NCI-H146 (cell line): ENCODE measurements at places on chromosomes 1 and 21.

GRCh38 chr1:61570191-61570590 is 154.8 kb downstream of the TM2D1 start:
- DNase-seq = no peak

DNA sequence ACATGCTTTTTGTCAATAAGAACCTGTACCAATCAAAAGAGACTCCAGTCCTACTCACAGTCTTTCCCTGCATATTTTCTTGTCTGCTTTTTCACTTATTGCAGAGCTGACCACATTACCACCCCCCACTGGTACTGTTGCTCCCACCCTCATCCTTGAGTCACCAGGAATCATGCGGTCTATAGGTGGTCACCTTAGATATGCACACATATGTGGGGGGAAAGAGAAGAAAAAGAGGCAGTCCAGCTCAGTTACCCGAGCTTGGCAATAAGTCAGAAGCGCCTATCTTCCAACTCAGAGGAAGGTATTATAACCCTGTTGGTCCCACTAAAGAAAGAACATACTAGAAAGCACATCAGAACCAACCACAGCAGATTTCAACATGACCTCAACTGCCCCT is 119.2 kb downstream of the SMYD2 start:
- DNase-seq = no peak

- DNase-seq = no peak
These were observed 1.8 kb downstream of the CCDC17 start for GRCh38 chr1:45621895-45622523.

GRCh38 chr21:42049578-42050430 is 21.3 kb upstream of the UMODL1 start:
- DNase-seq = no peak

DNA sequence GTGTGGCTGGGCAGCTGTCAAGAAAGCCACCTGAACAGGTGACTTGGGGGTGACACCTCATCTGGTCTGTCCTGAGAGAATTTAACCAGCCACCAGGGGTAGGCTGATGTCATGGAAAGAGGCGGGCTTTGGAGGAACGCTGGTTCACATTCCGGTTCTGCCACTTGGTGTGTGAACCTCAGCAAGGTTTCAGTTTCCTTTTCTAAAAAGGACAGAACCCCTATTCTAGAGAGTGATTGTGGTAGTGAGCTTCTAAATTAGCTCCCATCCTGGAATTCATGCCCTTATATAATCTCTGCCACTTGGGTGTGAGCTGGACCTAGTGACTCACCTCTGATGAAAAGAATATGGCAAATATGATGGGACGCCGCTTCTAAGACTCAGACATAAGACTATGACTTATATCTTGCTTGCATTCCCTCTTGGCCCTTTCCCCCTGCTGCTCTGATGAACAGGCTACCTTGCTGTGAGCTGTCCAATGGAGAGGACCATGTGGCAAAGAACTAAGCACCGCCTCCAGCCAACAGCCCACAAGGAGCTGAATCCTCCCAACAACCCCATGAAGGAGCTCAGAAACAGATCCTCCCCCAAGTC is 332.1 kb downstream of the RRAGC start:
- no peak for DNase-seq

- DNase-seq = no peak
These were observed 15.4 kb upstream of the CD2 start for GRCh38 chr1:116738673-116739370.

DNA sequence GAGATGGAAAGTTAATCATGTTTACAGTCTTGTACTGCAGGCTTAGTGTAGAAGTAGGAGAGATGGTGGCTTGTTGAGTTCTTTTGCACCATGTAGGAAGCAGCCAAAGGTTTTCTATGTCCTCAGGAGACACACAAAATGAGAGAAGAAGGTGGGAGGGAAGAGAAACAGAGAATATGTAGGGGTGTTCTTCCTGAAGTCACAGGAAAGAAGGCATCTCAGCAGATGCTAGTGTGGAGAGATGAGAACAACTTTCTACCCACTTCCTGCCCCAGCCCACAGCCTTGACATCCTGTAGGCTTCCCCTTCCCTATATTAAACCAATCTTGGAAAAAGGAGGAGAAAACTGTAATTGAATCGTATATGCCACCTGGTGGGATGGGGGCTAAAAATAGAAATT is 217.0 kb downstream of the S1PR1 start:
- DNase-seq = no peak

- no peak for DNase-seq
These were observed 17.5 kb downstream of the PTGS2 start for GRCh38 chr1:186662752-186663151.

DNA sequence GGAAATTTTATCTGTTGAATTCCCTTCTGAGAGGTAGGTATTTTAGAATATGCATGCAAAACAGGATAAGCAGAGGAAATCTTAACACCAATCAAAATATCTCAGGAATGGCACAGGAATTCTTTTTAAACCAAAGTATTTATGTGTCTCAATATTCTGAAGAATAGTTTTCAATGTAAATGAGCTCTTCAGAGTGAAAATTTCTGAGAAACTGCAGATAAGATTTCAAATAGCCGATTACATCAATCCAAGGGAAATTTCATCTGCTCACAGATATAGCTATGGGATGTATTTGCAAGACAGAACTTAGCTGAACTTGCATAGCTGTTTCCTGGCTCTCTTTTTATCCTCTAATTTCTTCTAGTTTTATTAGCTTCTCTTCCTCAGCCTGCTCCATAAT is 209.5 kb downstream of the GRIK1 start:
- no peak for DNase-seq

- DNase-seq = peak; percentile 59
These were observed 9.4 kb downstream of the CFHR4 start for GRCh38 chr1:196897158-196897828.

DNA sequence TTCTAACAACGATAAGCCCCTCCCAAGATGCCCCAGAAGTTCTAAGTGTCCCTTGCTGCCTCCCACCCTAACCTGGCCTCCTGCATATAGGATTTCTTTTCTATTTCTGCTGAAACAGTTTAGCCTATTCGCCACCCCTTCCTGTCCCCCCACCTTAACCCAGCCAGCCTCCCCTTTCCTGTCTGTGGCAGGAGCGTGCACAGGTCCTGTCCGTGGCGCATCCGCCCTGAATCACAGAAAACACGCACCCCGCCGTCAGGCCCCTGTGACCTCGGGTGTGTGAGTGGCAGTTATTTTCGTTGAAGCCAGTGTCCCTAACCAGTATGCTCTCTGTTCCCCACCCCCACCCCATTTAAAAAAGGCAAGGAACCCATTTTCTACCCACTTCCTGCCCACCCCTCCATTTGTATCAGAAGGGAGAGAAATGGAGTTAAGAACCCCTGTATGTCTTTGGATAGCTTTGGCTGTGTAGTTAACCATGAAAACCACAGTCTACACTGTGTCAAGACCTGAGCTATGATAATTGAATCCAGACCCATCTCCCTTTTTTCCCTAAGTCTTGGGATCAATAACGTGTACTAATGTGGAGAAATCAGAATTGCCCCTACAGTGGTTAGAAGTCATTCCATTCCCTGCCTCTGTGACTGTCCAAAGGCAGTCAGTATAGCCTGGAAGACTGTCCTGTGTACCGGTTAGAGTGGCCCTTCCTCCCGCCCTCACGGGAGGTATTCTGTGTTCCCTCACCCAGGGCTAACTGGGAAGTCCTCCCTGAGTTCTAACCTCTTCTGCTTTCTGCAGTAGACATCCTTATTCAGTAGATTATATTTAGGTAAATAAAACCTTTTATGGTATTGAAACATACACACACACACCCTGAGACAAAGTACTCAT is 1.8 kb downstream of the PLEKHO1 start:
- no peak for DNase-seq

DNA sequence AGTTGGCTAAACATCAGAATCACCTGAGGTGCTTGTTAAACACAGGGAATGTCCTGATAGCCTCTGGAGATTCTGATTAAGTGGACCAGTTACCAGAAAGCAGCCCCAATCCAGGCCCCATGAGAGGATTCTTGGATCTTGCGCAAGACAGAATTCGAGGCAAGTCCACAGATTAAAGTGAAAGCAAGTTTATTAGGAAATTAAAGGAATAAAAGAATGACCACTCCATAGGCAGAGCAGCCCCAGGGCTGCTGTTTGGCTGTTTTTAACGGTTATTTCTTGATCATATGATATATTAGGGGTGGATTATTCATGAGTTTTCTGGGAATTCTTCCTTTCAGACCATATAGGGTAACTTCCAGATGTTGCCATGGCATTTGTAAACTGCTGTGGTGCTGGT is 176.2 kb downstream of the ROR1 start:
- no peak for DNase-seq

DNA sequence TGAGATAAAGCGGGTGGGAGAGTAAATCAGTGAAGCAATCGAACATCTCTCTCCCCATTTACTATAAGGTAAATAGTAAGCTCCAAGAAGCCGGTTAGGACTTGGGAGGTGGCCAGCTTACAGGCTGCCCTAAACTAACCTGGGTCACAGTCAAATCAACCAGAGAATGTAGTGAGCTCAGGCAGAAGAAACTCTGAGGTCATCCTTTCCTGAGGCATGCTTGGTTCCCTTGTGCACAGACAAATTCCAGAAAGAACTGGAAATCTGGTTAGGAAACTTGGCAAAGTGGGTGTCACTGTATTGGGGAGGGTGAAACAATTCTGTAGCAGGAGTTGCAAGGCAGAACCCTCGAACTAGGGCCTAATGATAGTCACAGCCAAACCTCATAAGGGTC is 72.5 kb downstream of the NTMT2 start:
- DNase-seq = no peak

GRCh38 chr1:228142701-228143136 is 2.6 kb downstream of the GUK1 start:
- DNase-seq = no peak

GRCh38 chr1:77406661-77407060 is 124.8 kb downstream of the AK5 start:
- DNase-seq = peak; percentile 67

DNA sequence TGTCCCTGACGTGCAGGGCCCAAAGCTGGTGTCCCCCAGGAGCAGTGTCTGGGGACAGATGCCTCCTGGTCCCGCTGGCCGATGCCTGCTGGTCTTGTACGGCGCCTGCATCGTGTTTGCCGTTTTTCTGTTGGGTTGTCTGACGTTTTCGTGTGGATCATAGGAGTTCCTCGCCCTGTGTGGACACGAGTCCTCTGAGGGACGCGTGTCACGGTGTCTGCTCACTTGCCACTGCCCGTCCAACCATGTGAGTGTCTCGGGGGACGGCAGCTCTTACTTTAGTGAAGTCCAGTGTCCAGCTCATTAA is 7.4 kb downstream of the MIB2 start:
- no peak for DNase-seq
